ENCODE measurements at places on chromosomes 11 and 22.

GRCh38 chr11:129390303-129390821, 14.7 kb downstream of the BARX2 start:
- DNase-seq = no peak

DNA sequence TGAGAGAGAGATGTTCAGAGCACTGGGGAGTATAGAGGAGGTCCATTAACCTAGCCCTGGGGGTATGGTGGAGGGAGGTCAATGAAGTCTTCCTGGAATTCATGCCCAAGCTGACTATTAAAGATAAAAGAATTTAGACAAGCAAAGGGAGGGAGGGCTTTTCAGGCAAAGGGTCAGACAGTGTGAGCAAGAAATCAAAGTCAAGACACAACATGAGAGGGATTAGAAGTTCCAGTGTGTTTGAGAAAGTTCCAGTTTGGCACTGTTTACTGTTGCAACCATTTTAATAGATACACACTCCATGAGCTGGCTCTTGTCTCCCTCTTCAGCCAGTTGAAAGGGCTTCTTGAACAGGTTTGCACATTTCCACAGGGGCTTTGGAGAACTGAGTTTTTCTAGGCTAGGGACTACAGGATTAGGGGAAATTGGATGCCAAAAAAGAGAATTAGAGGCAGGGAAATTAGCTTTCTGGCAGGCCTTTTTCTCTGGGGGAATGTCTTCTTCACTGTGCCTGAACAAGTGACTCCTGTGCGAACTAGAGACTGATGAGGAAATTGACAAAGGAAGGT, 14.7 kb upstream of the NNMT start:
- DNase-seq = no peak

DNA sequence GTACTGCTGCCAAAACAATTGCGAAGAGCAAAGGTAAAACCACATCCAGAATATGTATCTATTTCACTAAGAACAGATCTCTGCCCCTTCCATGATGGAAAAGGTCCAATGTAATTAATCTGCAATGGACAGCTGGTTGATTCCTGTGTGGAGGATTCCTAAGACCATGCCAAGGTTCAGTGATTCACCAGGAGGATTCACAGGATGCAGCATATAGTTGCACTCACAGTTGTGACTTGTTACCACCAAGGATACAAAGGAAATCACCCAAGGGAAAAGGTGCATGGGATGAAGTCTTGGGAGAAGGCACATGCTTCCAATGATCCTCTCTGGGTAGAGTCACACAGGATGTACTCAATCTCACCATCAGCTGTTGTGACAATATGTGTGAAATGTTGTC, 35.1 kb upstream of the CUL5 start:
- DNase-seq = no peak

DNA sequence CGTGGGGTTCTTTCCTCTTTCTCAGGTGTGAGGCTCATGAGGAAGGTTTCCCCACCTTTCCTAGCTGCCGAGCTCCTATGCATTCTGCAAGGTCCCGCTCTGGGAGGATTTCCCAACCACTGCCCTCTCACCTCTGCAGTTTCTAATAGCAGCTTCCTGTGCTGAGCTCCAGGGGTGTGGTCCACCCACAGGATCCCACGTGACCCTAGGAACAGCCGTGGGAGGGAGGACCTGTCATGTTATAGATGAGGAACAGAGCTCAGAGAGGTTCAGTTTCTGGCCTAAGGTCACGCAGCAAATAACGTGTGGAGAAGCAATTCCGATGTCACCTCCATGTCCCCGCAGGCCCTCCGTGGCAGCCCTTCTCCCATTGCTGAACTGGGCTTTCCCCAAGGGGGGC, 38.5 kb downstream of the FLRT1 start:
- DNase-seq = no peak

DNA sequence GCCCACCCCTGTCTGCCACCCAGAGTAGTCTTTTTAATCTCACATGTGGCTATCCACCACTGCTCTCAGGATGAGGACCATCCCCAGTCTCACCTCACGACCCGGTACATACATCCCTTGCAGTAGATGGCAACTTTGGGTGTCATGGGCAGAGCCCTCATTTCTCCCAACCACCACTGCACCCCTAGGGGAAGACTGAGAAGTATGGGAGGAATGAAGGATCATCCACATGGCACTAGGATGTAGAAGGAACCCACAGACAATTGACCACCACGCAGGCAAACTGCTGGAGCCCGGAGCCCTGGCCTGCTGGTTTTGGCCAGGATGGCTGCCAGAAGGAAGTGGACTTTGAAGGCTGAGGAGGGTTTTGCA, 1.9 kb upstream of the SCARF2 start:
- DNase-seq = no peak

DNA sequence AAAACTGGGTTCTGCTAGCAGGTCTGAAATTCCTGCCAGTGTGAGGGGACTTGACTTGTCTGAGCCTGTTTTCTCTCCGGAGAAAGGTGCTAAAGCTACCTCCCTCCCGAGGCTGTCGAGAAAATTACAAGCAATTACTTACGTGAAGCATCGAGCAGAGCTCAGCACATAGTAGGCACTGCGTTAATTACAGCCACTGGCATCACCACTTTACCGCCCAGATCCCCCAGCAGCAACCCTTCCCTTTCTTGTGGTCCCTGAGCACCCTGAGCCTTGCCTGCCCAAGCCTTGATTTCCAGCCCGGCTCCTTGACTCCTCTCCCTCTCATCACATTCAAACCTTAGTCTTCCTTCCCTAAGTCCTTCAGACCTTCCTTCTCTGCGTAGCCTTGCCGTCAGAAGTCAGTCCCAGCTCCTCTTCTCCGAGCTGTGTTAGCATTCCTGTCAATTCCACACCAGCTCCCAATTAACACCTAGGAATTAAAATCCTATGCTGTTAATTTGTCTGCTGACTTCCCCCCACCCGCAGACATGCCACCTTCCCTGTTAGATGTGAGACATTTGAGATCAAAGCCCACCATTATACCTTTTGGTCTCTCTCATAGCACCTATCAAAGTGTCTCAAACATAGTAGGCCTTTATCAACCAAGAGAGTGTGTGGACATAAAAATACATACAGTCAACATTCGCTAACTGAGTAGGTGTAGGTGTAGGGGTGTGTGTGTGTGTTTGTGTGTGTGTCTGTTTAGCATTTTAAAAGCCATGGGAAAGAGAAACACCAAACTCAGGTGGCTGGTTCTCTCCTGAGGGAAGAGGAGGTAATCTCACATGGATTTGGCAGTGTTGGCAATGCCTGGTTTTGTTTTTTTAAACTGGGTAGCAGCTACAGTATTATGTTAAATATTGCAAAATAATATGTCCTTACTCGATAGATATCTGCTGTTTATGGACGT, 2.8 kb upstream of the KCNJ5 start:
- no peak for DNase-seq

- DNase-seq = no peak
Measured at GRCh38 chr22:22940961-22941605, 53.5 kb downstream of the IGLL5 start.

GRCh38 chr11:12289667-12290476, 87.5 kb upstream of the PARVA start:
- DNase-seq = peak; percentile 50

DNA sequence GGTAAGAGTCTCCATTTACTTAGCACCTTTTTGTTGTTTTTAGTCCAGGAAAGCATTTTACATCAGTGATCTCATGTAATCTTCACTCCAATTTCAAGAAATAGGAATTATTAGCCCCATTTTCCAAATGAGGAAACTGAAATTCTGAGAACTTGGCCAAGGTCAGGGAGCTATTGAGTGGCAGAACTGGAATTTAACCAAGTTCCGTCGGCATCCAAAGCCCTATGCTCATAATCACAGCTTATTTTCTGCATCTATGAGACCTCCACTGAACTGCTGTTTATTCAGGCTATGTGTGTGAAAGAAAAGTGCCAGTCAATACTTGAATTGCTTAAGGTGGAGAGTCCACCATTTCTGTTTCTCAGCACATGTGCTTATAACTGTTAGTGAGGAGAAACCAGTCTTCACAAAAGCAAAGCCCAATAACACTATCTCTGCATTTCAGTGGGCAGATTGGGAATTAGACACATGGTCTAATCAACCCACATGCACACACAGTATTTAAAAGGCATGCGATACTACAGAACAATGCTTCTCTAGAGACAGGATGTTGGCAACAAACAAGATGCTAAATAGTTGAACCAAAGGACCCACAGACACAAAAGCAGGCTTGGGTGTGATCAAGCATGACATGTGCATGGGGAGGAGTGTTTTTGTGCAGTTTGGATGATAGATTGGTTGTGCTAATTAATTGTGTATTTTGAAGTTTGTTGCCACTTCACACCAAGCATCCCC, 780.6 kb downstream of the OPCML start:
- DNase-seq = no peak

DNA sequence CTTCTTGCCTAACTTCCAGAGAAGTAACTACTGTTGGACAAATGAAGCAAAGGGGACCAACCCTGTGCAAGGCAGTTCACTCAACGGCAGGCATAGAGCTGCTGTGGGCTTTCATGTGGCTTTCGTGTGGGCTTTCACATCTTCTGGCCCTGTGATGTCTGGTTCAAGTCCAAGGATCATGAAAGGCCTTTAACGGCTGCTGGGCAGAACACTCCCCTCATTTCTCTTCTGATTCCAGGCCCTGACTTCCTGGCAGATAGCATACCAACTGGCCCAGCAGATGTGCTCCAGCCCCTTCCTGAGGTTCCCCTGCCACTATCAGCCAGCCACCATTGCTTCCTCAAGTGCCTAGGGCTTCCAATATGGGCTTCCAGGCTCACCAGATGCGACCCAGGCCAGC, 28.7 kb upstream of the CTR9 start:
- DNase-seq = peak; percentile 89

DNA sequence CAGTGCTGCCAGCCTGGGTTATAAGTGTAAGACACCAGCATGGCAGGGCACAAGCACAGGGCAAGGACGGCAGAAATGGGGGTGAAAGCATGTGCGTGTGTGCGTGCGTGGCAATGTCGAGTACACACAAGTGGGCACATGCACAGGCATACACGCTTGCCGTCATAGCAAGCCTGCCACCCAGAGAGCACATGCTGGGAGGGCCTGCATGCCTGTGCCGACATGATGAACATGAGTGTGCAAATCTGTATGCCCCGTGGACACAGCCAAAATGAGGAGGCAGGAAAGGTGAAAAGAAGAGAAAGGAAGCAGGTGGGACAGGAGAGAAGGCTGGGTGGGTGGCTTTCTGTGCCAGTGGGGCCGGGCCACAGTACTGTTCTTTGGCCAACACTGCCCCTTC, 62.9 kb downstream of the NECTIN1 start:
- DNase-seq = no peak

GRCh38 chr11:124402326-124402922, 3.6 kb upstream of the OR8B3 start:
- DNase-seq = peak; percentile 6

- no peak for DNase-seq
Measured at GRCh38 chr11:58654908-58655296, 32.4 kb downstream of the CNTF start.

DNA sequence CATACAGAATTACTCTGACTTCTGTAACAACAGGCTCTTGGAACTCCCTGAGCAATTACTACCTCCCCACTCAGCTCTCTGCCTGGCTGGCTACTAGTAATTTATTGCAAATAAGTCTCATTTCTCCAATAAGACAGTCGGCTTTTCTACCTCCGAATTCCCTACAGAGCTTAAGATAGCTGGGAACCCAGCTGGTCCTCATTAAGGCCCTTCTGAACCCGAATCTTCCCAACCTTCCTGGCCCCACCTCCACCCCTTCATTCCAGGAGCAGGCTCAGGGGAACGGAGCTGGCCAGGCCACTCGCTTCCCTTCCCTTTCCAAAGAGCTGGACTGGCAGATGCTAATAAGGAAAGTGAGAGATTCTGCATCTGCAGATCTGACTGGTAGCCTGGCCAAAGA, 21.6 kb downstream of the TMPRSS5 start:
- DNase-seq = no peak

- DNase-seq = no peak
Measured at GRCh38 chr11:87280143-87280542, 242.4 kb downstream of the TMEM135 start.

- DNase-seq = no peak
Measured at GRCh38 chr22:46464701-46465344, 72.6 kb downstream of the CELSR1 start.

DNA sequence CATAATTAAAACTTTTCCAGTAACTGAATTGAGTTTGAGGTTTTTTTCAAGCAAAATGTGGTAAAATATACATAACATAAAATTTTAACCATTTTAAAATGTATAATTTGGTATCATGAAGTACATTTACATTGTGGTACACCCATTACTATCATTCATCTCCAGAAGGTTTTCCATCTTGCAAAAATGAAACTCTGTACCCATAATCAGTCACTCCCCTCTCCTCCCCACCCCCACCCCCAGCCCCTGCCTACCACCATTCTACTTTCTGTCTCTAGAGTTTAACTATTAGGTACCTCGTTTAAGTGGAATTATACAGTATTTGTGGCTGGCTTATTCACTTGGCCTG, 63.7 kb downstream of the MICAL2 start:
- DNase-seq = no peak

GRCh38 chr22:49449377-49449776, 378.3 kb downstream of the BRD1 start:
- DNase-seq = no peak

- no peak for DNase-seq
Measured at GRCh38 chr11:83057721-83058120, 14.0 kb downstream of the RAB30 start.

GRCh38 chr11:65489035-65489705, 9.7 kb upstream of the MALAT1 start:
- no peak for DNase-seq

DNA sequence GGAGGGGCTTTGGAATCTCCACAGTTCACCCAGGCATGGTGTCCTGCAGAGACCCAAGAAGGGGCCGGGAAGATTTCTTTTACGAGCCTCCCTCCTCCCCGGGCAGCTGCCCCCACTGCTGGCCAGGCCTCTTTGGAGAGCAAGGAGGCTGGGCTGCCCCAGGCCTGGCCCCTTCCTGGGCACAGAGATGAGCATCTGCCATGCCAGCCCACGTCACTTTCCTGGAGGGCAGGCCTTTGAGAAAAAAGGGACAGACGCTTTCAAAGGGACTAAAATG, 60.5 kb upstream of the FGF3 start:
- no peak for DNase-seq

DNA sequence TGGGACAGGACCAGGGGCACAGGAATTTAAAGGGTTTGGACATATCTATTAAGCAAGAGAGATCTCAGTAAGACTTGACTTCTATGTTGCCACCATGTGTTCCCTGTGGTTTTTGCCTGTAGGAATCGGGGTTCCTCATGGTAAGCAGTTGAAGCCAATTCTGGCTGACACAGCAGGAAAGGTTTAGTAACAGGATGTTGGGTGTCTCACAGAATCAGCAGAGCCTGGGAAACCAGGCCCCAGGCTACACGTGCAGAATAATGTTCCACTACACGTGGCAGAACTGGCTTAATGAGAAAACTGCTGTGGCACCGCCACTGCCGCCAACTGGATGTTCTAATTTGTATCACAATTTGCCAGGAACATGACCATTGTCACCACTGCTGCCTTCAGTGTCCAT, 264.6 kb upstream of the PLET1 start:
- no peak for DNase-seq

GRCh38 chr11:108511851-108512474, 13.8 kb upstream of the POGLUT3 start:
- DNase-seq = no peak

GRCh38 chr11:117643606-117644300, 153.3 kb downstream of the DSCAML1 start:
- no peak for DNase-seq

GRCh38 chr11:28343304-28344233, 235.4 kb downstream of the METTL15 start:
- peak; percentile 23 for DNase-seq

GRCh38 chr11:47148903-47149531, 27.7 kb downstream of the ARFGAP2 start:
- no peak for DNase-seq

- no peak for DNase-seq
Measured at GRCh38 chr22:45077826-45078334, 68.1 kb upstream of the PHF21B start.

GRCh38 chr22:26161746-26162145, 7.5 kb upstream of the SEZ6L start:
- DNase-seq = no peak

Measured in GDM1 (cell line).